ENCODE measurements at places on chromosomes 1 and 21.

- DNase-seq: no peak
Observed at GRCh38 chr1:18893120-18893519, 9.2 kb downstream of the ALDH4A1 start.

- no peak for DNase-seq
Observed at GRCh38 chr1:244234009-244234643, 183.0 kb downstream of the ZBTB18 start.

DNA sequence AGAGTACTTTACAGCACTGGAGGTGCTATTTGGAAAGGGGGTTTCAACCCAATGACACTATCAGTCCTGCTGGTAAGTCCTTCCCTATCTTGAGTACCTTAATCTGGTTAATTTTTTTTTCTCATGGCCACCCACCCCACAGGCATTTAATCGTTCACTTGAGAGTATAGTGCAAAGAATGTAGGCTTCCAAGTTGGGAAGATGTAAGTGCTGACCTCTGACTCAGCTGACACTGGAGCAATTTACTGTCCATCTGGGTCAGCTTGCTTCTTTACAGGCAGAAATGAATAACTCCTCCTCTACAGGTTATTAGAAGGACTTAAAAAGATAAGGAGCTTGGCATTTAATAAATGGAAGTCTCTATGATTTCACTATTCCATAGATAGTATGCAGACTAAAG lies 89.6 kb downstream of the AK5 start:
- no peak for DNase-seq

DNA sequence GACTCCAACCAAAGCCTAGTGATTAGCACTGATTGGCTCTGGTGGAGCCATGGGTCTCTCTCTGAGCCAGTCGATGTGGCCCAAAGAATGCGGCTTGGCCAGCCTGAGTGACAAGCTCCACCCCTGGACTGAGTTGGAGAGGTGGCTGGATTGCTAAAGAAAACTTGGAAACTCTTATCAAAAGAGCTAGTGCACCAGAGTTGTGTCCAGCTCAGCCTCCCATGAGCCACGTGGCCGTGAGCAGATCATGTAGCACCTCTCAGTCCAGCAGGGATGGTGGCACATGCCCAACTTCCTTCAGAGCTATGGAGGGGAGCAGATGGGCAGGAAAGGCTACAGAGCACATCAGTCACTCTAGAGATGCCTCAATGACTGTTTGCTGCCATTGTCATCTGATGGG lies 142.8 kb upstream of the VAMP3 start:
- no peak for DNase-seq

DNA sequence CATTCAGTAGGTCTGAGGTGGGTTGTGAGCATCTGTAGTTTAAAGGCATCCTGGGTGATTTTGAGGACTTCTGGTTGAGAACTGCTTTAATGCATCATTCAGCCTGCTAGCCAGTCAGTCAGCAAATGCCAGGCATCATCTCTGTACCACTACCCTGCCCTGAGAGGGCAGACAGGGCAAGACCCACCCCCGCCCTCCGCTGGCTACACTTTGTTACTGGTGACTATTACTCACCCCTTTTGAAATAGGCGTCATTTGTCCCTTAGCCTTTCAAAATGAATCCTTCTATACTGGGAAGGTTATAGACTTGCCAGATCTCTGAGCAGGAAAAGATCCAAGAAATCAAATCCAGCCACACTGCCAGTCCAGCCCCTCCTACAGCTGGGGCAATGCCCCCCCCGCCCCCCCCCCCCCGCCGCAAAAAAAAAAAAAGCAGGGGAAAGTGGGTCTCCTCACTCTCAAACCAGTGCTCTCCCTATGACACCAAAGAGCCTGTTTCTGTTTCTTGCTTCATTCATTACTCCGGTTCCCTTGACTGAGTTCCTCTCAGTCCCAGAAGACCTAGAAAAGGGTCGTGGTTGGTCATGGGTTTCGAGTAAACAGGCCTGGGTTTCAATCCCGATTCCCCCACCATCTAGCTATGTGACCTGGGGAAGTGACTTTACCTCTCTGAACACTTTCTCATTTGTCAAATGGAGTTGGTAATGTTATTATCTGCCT lies 4.4 kb downstream of the SELENON start:
- peak; percentile 52 for DNase-seq

- no peak for DNase-seq
Observed at GRCh38 chr1:24094554-24094953, 17.4 kb downstream of the MYOM3 start.

GRCh38 chr1:2279210-2279639 lies 51.1 kb downstream of the SKI start:
- no peak for DNase-seq

GRCh38 chr1:61084491-61085031 lies 2.2 kb downstream of the NFIA start:
- DNase-seq: no peak

DNA sequence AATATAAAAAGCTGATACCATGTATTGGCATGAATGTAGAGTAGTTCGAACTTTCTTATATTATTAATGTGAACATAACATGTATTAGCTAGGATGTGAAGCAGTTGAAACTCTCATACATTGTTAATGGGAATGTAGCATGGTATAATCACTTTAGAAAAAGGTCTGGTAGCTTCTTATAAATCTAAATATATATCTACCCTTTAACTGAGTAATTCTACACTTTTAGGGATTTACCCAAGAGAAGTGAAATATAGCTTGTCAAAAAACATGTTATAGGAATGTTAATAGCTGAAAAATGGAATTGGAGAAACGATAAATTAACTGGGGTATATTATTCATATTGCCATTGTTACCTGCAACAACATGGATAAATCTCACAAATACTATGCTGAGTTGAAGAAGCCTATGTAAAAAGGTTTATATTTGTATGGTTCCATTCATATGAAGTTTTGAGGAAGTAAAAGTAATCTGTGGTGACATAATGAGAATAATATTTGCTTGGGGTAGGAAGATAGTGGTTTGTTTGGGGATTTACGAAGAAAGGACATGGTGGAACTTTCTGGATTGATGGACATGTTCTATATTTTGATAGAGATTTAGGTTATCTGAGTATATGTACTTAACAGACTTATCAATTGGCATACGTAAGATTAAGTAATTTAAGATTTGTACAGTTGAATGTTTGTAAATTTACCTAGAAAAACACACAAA lies 76.6 kb downstream of the MAST2 start:
- no peak for DNase-seq

- DNase-seq: no peak
Observed at GRCh38 chr1:156899956-156900718, 6.6 kb downstream of the PEAR1 start.
